ENCODE measurements at places on chromosomes 5 and 9.

GRCh38 chr5:159094745-159095144 lies 5.0 kb downstream of the EBF1 start:
- DNase-seq = no peak

DNA sequence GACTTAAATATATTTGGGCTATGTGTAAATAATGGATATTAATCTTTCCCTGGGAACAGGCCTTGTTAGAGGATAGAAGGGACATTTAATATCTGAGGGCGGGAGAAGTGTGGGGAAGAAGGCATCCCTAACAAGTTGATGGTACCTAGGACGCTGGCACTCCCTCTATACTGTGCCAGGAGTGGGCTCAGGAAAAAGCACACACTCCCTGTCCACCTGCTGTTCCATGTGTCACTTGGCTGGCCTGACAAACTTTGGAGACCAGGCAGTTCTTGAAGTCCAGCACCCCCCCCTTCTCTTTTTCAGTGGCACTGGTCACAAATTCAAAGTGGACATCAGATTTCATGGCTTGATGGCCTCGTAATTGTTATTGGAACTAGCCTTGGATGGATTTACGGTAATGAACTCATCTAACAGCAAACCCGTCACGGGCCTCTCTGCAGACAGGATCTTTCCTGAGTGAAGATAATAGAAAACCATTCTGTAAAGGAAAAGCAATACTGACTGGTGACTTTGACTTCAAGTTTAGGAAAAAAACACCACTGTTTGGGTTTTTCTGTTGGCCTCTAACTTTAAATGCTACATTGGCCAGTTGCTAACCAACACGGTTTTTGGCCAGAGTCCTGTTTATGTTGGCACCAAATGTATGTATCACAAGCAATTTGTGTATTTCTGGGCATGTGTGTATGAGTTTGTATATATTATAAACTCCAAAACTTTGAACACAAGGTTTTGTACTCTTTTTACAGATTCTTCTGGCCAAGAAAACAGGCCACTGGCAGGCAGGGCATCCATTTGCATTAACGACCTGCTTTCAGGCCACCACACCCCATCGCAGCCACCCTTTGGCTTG lies 552.6 kb downstream of the CCDC171 start:
- no peak for DNase-seq

GRCh38 chr9:132708769-132709430 lies 38.6 kb downstream of the GTF3C4 start:
- no peak for DNase-seq

- DNase-seq = peak; percentile 14
These were observed 1.3 kb upstream of the IQGAP2 start for GRCh38 chr5:76401801-76402250.

GRCh38 chr5:19519448-19519847 lies 468.6 kb downstream of the CDH18 start:
- DNase-seq = no peak

DNA sequence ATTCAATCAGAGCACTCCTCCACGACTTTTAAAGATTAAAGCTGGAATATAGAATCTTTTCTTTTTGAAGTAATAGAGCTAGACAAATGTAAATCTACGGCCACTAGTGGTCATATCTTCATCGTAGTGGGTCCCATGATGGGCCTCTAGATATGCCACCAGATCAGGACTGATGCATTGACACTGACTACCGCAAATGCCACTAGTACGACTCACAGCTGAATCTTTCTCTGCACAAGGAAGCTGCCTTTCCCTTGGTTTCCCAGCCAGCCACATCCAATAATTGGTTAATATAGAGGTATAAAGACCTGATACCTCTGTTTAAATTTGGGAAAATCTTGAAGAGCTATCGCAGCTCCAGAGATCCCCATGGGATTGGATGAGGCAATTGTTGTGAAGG lies 37.8 kb upstream of the ADRB2 start:
- no peak for DNase-seq

DNA sequence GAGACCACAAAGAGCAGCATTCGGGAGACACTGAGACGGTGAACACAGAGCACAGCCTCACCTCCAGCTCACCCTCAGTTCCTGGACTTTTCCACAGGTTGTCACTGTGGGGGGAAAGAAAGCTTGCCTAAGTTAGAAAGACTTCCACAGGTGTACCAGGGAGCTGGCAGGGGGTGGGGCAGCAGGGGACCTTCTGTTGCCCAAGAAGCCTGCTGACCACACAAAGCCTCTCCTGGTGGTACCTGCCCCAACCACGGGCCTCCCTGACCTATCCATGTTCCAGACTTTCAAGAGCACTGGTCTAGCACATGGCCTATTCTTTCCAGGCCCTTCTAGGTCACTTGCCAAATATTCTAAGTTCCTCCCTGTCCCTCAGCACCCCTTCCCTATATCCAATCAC lies 550.8 kb downstream of the BNC2 start:
- no peak for DNase-seq

- DNase-seq = no peak
These were observed 60.2 kb upstream of the PIP5K1B start for GRCh38 chr9:68644831-68645230.

- DNase-seq = no peak
These were observed 91.2 kb upstream of the CHD1 start for GRCh38 chr5:99019812-99020697.

- DNase-seq = no peak
These were observed 35.4 kb downstream of the KDM4C start for GRCh38 chr9:6793203-6793602.

- DNase-seq = no peak
These were observed 349.8 kb upstream of the DAB2 start for GRCh38 chr5:39774605-39775004.

- no peak for DNase-seq
These were observed 55.1 kb upstream of the TEX48 start for GRCh38 chr9:114737118-114737517.

- DNase-seq = no peak
These were observed 90.7 kb downstream of the MEF2C start for GRCh38 chr5:88792144-88792840.

GRCh38 chr5:43078956-43079355 lies 38.8 kb upstream of the ANXA2R start:
- no peak for DNase-seq

DNA sequence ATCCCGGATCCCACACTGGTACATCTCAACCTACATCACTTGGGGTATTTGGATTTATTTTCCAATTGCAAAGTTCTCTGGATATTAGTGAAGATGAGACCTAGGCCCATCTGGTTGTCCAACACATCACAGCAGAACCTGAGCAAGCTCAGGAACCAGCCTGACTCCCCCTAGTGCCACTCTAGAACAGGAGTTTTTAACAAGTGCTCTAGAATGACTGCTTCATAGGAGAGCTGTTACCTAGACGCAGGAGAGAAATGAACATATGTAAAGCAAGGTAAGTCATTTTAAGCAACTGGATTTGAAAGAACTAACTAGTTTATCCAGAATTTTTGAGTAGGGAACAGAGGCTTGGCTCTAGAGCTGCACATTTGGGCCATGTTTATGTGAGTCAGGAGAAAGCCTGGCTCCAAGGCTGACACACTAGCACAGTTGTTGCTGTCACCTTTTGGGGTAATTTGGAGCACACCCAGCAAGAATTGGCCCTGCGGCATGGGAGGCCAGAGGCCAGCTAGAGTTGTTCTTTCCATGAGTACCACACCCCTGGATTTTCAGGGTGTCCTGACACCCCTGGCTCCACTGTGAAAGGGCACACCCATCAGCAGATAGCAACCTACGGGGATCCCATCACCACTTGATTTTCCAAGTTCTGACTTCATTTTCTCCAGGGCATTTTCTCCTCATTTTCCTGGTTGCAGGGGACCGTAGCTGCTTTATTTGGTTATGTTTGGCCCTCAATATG lies 110.9 kb upstream of the LPAR1 start:
- no peak for DNase-seq

DNA sequence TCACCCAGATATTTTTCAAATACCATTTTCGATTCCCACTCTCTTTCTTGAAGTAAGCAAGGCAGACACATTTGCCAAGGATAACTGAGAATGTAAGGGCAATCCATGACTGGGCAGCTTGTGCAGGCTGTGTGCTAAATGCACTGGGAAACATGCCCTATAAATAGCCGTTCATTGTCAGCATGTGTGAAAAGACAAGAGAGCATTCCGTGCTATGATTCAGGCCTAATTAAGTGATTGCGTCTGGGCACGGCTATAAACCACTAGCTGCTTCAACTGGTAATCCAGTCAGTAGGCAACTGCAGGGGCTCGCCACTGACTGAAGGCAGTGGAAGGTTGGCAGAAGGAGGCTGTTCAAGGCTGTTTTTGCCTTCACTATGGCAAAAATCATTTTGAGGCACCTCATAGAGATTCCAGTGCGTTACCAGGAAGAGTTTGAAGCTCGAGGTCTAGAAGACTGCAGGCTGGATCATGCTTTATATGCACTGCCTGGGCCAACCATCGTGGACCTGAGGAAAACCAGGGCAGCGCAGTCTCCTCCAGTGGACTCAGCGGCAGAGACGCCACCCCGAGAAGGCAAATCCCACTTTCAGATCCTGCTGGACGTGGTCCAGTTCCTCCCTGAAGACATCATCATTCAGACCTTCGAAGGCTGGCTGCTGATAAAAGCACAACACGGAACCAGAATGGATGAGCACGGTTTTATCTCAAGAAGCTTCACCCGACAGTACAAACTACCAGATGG lies at the start of gene HSPB3:
HSPB3 (plus strand) TSS at position 287 of the 745 bp plus-strand sequence; CDS start at position 378, 91 bp downstream.
- DNase-seq = no peak

DNA sequence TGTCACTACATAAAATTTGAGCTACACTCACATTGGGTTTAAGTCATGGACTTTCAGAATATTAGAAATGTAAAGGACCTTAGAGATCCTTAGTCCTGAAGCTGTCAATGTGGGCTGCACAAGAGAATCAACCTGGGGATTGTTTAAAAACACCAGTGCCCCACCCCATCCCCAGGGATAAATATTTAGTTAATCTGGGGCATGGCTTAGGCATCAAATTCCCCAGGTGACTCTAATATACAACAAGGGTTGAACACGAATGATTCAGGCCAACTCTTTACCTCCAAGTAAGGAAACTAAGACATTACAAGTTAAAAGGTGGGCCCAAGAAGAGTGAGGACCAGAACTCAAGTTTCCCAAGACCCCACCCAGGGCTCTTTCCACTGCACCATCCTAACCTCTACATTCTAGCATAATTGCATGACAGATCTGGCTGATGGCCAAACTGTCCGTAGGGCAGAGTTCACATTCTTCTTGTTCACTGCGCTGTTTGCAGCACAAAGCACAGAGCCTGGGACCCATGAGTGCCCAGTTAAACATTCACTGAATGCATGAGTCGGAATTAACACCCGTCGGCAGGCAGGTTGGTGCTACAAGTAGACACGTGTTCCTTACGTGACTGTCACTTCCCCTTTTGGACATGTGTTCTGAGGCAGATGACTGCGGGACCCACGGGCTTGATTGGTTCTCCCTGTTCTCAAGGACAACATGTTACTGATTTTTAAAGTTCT lies 25.2 kb downstream of the CYFIP2 start:
- no peak for DNase-seq

DNA sequence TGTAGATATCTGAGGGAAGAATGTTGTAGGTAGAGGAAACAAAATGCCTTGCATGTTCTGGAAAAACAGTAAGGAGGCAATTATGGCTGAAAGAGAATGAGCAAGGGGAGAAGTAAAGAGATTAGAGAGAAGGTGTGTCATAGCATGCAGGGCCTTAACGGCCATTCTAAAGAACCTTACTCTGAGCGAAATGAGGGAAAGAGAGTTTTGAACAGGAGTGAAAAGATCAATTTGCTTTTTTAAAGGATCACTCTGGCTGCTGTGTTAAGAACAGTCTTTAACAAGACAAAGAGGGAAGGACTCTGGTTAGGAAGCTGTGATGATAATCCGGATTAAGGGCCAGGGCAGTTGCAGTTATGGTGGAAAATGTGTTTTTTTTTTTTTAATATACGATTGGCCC lies 22.6 kb downstream of the PTBP3 start:
- DNase-seq = no peak

DNA sequence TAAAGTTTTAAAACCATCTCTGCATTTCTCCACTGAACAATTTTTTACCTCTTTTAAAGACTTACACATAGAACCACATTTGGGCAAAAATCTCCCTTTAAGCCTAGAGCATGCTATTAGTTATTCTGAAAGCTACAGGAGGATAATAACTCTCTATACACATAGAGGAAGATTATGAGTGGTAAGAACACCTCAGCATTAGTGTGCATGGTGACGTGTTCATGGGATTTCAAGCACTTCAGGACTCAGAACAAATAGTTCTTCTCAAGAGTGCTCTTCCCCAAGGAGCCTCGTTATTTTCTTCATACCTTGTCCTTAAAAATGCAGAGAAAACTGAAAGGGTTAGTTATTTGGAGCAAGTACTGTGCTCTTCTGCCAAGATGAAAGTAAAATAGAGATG lies 256.9 kb upstream of the TUSC1 start:
- no peak for DNase-seq

- no peak for DNase-seq
These were observed 412.2 kb upstream of the CDH9 start for GRCh38 chr5:27450607-27451006.

DNA sequence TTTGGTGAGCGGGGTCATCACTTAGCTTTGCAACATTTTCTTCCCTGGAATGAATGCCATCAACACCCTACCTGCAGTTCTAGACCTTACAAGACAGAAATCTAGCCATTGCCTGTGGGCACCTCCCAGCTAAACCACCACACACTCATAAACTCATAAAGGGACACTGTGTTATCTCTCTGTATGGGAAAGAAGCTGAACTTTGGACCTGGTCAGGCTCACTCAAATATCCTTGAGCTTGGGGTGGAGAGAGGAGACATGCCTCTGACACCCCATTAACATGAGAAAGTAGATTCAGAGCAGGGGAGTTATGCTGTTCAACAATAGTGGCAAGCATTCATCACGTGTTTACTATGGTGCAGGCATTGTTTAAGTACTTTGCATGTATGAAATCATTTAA lies 205.6 kb downstream of the ZNF462 start:
- DNase-seq = no peak

- no peak for DNase-seq
These were observed 103.6 kb upstream of the PAM start for GRCh38 chr5:102651466-102651865.

- no peak for DNase-seq
These were observed 241.9 kb downstream of the SAXO1 start for GRCh38 chr9:18791074-18791473.

DNA sequence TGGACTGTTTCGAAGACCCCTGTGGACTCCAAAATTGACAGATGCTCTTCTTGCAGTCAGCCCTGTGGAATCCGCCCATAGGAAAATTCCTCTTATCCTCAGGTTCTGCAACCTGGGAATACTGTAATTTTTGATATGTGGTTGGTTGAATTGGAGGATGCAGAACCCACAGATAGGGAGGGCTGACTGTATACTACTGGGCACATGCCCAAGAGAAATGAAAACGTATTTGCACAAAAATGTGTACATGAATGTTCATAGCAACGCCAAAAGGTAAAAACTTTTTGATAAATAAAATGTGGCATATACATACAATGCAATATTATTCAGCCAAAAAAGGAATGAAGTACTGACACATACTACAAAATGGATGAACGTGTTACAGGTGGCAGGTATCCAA lies 1.9 kb upstream of the SNAPC3 start:
- DNase-seq = no peak
